ENCODE measurements at places on chromosomes 11 and 22.

GRCh38 chr22:49826603-49827270 lies 936 bp downstream of the BRD1 start:
- DNase-seq = no peak

GRCh38 chr22:37491559-37492427 lies 5.6 kb upstream of the MFNG start:
- no peak for DNase-seq

DNA sequence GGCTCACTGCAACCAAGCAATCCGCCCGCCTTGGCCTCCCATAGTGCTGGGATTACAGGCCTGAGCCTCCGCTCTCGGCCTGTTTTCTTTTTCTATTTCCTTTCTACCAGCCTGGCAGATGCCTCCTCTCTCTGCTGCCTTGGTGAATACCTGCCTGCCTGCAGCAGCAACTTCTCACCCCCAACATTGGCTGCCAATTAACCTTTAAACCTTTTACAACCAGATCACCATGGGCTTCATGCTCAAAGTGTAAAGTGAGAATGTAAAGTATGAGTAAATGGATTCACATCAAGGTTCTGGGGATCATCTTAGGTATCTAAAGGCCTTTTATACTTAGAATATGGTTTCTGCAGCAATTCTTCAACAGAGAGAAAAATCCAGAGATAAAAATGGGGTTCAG lies 13.0 kb upstream of the FCHSD2 start:
- DNase-seq = no peak

DNA sequence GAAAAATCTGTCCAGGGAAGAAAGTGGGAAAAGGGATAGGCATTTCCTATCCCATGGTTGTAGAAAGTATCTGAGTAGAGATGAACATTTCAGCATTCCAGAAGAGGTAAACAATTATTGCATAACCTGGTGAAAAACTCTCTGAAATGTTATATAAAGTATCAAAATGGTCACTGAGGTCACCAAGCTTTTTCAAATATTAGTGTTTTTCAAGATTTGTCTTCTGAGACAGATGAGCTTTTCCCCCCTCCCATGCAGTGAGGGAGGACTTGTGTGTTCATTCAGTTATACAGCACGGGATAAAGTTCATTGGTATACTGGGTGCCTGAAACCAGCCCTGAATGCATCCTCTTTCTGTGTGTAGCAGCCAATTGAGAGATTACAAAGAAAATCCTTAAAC lies 1.9 kb upstream of the DEPDC7 start:
- no peak for DNase-seq

DNA sequence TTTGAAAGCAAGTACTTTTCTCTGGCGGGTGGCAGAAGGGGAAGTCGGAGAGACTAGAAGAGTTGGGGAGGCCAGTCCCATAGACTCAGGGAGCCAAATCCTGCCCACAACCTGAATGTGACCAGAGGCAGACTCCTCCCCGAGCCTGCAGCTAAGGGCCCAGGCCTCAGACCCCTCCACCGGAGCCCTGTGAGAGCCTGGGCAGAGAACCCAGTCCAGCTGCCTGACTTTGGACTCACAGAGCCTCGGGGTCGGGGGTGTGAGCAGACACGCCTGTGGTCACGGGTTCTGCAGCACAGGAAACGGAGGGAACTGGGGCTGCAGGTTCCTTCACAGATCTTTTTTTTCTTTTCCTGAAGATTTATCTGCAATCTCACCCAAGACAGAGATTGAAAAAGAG lies 312.3 kb downstream of the CTTN start:
- DNase-seq = no peak

DNA sequence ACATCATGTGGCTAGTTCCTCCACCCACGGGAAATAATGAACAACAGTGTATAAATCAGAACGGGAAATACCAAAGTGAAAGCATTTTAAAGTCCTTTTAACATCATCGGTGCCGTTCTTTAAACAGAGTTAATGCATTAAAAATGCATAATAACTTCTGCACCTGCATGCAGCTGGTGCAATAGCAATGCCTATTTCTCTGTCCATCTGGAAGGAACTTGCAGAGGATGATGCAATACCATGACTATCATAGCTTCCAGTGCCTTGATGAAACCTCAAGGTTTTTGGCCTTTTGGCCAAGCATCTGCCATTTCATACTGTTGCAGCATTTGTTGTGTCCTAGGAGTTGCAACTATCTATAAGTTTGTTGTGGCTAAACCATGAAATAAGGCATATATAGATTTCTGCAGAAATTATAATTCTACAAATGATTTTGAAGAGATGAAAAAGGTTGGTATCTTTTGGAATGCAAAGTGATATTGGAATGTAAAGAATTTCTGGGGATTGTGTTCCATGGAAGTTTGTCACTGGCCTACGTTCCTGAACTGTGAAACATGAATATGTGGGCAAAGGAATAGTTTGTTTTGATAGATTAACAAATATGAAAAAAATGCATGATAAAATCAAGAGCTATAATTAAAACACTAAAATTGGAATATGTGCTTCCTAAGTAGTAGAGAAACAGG lies 9.8 kb upstream of the EIF3F start:
- no peak for DNase-seq

DNA sequence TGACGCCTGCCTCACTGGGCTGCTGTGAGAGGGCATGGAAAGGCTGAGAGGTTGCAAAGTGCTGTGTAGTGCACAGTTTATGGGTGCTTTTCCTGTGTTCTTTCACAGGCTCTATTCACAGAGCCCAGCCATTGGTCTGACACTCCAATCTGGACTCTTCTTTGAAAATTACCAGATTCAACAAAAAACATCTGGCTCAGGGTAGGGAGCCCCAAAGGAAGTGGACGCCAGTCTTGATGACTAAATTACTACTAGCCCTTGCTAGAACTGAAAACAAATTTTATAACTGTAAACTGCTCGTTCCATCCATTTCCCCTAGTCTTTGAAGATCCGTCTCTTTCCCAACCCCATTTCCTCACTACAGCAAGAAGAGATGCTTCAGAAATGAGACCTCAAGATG lies 178.6 kb downstream of the TENM4 start:
- DNase-seq = no peak

DNA sequence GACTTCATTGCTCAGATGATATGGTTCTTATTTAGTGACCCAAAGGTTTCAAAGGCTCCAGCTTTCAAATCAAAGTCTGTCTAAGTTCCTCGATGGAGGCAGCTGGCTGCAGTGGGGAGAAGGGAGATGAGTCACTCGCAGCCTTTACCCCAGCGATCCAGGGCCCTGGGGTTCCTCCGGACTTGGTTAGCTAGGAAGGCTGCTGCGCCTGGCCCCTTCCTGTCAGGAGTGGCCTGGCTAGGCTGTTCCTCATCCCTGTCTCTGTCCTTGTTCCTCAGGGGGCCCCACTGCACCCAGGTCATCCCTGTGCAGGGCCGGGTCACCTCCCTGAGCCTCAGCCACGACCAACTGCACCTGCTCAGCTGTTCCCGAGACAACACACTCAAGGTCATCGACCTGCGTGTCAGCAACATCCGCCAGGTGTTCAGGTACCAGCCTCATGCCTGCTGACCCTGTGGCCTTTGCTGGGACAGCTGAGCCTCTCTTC lies 13.9 kb downstream of the ATG16L2 start:
- no peak for DNase-seq

DNA sequence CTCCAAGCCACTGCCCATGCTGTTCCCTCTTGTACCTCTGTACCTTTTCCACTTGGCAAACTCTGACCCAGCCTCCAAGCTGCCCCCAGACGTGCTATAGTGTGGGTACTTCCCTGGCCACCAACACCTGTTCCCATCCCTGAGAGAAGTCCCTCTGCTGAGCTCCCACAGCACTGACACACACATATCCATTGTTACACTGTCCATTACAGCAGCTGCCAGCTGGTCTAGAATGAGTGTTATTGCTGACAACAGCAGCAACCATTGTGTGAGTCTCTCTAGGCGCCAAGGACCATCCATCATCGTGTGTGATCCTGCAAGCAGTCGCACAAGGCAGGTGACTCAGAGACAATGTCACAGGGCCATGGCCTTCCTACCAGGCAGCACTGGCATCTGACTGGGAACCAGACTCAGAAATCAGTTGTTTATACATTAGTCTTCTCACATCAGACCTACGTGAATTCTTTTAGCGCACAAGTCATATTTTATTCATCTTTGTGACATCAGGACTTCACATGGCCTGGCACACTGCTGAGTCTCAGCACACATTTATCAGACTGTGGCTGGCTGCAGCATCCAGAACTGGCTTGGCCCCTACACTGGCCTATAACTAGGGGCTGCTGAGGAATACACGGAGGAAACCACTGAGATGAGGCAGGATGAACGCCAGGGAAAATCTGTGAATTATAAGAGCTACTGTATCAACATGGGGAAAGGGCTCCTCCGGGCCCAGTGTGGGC lies 56.4 kb downstream of the SGSM3 start:
- DNase-seq = no peak

DNA sequence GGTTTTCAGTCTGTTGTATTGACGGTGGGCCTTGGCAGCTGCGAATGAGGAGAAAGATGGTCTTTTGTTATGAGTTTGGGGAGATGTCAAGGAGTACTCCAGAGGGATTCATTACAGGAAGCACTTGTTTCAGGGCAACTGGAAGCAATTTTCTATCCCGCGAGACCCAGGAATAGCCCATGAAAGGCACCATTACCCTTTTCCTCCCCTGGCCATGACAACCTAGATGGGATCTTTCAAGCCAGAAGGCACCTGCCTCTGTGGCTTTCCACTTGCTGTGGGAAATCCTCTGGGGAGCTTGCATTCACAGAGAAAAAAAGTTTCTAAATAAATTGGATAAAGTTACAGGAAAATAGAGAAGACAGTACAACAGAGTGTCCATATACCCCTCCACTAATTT lies 2.7 kb downstream of the ZNF215 start:
- no peak for DNase-seq

- DNase-seq = no peak
Observed at GRCh38 chr11:2776351-2777061, 76.7 kb upstream of the KCNQ1OT1 start.

GRCh38 chr11:112219476-112220232 lies 6.6 kb upstream of the PTS start:
- no peak for DNase-seq

DNA sequence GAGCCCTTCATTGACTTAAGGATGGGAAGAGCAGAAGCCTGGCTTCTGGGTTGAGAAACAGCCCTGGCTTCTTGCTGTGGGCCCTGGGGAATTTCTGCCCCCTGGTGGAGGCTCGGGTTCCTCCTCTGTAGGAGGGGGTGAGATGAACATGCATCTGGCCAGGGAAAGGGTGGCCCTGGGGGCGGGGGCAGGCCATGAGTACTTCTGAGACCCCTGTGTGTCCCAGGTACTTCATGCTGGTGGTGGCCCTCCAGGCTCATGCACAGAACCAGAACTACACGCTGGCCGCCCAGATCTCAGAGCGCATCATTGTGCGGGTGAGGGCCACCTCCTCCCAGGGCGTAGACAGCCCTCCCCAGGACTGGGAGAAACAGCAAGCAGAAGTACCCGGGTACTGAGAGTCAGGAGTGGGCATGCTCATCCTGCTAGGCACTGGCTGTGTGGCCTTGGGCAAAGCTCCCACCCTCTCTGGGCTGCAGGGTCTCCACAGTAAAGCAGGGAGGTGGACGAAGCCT lies 15.8 kb downstream of the TMEM258 start:
- no peak for DNase-seq

DNA sequence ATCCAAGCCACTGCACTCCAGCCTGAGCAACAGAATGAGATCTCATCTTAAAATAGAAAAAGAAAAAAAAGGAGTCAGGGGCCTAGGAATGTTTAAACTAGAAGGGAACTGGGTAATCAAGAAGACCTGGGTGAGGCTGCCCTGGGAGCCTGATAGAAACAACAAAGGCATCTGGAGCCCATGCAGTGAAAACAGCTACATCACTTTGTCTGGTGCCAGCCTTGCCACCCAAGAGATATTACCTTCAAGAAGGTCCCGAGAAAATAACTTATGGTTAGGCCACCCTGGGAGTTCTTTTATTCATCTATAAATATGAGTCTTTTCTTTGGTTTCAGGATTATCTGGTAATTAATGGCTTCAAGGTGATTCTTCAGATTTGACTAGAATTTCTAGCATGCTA lies 412.1 kb downstream of the METTL15 start:
- DNase-seq = no peak

- no peak for DNase-seq
Observed at GRCh38 chr11:122418032-122418431, 237.5 kb upstream of the UBASH3B start.

DNA sequence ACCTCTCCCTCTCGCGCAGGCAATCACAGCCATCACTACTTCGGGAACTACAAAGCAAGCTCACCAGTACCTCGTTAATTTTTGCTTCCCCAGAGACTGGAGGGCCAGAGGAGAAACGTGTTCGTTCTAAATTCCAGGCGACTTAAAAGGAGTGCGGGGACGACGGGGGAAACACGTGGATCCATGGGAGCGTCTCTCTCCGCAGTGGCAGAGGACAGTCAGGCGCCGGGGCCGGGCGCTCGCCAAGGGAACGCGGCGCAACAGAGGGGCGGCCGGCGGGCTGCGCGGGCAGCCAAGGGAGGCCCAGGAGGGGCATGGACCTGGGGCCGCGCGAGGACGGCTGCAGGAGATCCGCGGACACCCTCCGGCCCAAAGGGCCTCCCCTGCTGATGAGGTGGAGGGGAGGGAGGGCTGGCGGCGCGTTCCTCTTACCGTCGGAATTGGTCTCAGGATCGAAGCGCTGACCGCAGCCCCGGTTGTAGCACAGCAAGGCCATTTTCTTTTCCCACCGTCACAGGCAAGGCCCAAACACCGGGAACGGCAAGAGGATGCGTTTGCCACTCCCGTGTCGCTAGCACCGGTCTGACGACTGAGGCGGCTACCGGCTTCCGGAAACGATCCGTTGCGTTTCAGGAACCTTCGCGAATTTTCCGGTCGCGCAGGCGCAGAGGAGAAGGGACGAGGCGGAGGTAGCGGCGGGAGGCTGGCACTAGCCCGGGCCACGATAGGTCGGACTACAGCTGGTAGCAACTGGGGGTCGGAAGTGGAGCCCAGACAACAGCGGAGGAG lies at the start of gene CHORDC1:
Gene CHORDC1, minus strand, starts transcription at position 591 of the 789 bp plus-strand sequence. Its CDS starts 95 bp downstream, at position 496.
- DNase-seq = peak; percentile 84

- no peak for DNase-seq
Observed at GRCh38 chr11:88555018-88555828, 217.7 kb upstream of the CTSC start.

- DNase-seq = no peak
Observed at GRCh38 chr11:126310200-126310991, 6.5 kb downstream of the DCPS start.

- DNase-seq = no peak
Observed at GRCh38 chr22:34841331-34841771, 224.6 kb upstream of the ISX start.

DNA sequence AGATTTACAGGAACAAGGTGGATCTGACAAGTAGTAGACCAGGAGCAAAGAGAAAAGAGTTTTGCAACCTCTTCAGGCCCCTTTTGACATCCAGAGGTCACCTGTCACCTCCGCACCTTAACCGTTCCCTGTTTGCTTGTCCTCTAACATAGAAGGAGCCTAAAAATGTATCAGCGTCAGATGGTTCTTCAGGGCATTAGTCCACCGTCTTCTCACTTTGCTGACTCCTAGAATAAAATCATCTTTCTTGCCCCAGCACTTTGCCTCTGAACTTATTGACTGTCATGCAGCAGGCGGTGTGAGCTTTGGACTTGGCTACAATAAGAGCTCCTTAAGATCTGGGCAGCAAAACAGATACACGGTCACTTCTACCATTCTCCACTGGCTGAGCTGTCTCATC lies 339.7 kb upstream of the B3GAT1 start:
- no peak for DNase-seq
